CD4-positive, alpha-beta T cell (primary cell): ENCODE measurements at places on chromosomes 1 and 21. TPM values are rescaled to one million over a fixed set of nuclear protein-coding genes. Genes with fewer than 3 reads are reported as not detected.

GRCh38 chr1:240800291-240800690 lies 188.3 kb upstream of the GREM2 start:
- no peaks in the 10 kb centered on the region for H3K36me3 ChIP-seq
- H3K4me1 ChIP-seq: no peaks in the 10 kb centered on the region
- no peak for DNase-seq
- H3K27ac ChIP-seq: no peak overlapping the region

GRCh38 chr1:83067954-83068353 lies 931.0 kb downstream of the TTLL7 start:
- no peak overlapping the region for H3K27ac ChIP-seq
- no peaks in the 10 kb centered on the region for H3K27me3 ChIP-seq
- H3K4me3 ChIP-seq: no peak overlapping the region
- no peaks in the 10 kb centered on the region for H3K4me1 ChIP-seq

GRCh38 chr1:7454052-7454815 lies 316.9 kb upstream of the VAMP3 start:
- no peaks in the 10 kb centered on the region for H3K27me3 ChIP-seq
- H3K27ac ChIP-seq: no peak overlapping the region
- H3K4me3 ChIP-seq: no peak overlapping the region

DNA sequence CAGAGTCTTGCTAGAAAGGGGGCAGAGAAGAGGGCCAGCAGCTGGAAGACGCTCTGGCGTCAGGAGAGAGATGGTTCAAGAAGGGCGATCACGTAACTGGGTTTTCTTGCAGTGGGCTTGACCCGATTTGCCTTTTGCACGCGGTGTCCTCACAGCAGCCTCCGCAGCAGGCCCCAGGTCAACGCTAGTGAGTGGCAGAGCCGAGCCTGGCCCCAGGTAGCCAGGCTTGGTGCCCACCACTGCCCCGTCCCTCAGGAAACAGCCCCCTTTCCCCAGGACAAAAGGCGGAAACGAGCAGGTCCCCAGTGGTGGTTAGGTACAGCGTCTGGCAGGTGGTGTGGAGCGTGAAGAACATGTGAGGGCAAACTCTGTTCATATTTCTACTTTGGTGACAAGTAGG lies 8.6 kb upstream of the UTS2 start:
- H3K36me3 ChIP-seq: no peaks in the 10 kb centered on the region
- no peak overlapping the region for H3K4me3 ChIP-seq

DNA sequence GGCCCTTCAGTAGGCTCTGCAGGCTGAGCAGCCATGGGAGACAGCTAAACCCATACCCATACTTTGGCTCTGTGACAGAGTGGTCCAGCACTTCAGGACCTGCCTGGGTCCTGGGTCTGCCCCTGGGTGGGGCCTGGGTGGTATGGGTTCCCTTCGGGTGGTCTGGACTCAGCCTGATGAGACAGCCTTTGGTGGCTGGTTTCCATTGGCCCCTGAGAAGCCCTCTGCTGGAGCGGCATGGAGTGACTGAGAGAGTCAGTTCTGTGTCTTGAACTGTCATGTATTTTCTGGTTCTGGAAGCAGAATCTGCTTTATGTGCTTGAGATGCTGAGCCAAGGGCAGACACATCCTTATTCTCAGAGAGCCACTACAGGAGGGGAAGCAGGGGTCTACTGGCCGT lies 31.3 kb upstream of the KCNA2 start:
- peaks cover 96% of the 10 kb centered on the region for H3K4me1 ChIP-seq
- no peaks in the 10 kb centered on the region for H3K36me3 ChIP-seq
- peak overlapping the region; percentile 52 for H3K27ac ChIP-seq
- H3K4me3 ChIP-seq: no peak overlapping the region

- H3K4me1 ChIP-seq: peaks cover 44% of the 10 kb centered on the region
- peak overlapping the region; percentile 44 for H3K4me3 ChIP-seq
- DNase-seq: peak; percentile 19
- no peaks in the 10 kb centered on the region for H3K36me3 ChIP-seq
- no peak overlapping the region for H3K27ac ChIP-seq
- H3K27me3 ChIP-seq: peaks cover 98% of the 10 kb centered on the region
Observed at GRCh38 chr1:213987422-213987926, 299 bp upstream of the PROX1 start.

DNA sequence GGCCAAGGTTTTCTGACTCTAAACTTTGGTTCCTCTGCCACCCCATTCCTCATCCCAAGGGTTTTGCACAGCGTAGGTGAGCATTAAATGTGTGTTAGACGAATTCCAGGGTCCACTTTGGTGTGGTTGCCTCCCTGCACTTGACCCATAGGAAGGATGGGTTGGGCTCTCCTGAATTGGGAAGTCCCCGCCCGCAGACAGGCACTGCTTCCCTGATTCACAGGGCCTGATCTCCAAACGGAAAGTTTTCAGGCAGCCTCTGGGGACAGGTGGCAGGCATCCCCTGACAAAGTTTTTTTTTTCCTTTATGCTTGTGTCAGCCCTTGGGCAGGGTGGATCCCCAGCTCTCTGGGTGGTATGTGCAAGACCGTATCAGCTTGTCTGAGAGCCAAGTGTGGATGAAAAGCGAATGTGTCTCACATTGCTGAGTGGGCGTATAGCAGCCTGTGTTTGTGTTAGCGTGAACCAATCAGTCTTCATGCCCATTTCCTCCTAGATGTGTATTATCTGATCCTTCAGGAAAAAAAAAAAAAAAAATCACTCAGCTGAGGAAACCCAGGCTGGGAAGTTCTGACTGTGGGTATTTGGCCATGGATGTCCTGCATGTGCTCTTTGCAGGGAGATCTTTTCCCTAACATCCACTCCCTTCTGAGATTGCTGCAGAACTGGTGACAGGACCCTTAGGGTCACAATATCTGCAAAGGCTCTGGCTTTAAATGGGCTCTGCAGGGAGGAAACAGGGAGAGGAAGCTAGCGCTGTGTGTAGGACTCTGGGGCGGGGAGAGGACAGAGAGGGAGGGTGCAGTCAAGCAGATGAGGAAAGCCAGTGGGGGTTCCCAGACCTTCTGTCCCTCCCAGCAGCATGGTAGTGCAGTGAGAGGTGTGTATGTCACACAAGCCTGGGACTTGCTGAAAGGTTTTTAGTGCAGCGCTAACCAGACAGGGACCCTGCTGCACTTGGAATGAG lies 42.2 kb upstream of the TRABD2B start:
- no peaks in the 10 kb centered on the region for H3K4me1 ChIP-seq
- no peak for DNase-seq
- no peaks in the 10 kb centered on the region for H3K36me3 ChIP-seq
- no peak overlapping the region for H3K4me3 ChIP-seq
- no peaks in the 10 kb centered on the region for H3K27me3 ChIP-seq
- no peak overlapping the region for H3K27ac ChIP-seq

DNA sequence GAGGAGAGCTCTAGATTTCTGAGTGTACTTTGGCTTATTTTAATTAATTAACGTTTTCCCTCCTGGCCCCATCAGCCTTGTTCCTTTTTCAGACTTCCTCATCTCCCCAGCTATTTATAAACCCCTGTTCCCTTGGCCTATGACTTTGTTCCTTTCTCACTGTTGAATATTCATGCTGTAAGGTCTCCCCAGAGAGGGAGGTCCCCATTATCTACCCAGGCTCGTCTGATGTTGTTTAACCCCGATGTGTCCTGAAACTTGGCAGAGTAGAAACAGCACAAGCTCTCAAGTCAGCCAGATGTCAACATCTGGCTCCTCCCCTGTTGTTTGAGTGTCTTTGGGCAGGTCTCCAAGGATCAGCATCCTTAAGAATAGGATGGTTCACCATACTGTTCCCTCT lies 153.6 kb downstream of the HIVEP3 start:
- DNase-seq: no peak
- no peaks in the 10 kb centered on the region for H3K36me3 ChIP-seq
- H3K4me3 ChIP-seq: no peak overlapping the region
- peaks cover 3% of the 10 kb centered on the region for H3K4me1 ChIP-seq
- no peaks in the 10 kb centered on the region for H3K27me3 ChIP-seq

DNA sequence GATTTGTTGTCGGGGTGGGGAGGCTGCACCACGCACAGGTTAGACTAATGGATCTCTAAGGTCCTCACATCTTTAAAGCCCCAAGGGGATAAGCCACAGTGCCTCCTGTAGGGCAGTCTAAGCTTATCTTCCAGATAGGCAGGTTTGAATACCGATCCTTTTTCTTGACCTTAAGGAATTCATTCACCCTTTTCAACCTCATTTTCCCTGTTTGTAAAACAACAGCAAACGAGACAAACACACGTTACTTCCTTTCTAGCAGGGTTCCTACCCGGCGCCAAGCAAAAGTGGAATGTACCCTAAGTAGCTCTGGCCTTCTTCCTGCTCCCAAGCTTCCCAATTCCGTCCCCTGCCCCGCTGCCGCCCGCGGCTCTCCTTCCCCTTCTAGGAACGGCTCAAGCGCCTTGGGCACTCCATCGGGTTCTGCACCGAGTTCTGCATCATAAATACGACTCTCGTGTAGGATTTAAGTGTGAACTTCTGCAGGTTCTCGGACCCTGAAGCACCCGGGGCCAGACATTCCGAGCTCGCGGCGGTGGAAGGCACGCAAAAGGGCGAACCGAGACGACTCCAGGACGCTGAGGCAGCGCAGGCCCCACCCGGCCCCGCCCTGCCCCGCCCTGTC lies 548 bp upstream of the CDC20 start:
- peaks cover 16% of the 10 kb centered on the region for H3K36me3 ChIP-seq
- H3K4me3 ChIP-seq: peak overlapping the region; percentile 76
- H3K4me1 ChIP-seq: peaks cover 15% of the 10 kb centered on the region
- H3K27ac ChIP-seq: peak overlapping the region; percentile 37

DNA sequence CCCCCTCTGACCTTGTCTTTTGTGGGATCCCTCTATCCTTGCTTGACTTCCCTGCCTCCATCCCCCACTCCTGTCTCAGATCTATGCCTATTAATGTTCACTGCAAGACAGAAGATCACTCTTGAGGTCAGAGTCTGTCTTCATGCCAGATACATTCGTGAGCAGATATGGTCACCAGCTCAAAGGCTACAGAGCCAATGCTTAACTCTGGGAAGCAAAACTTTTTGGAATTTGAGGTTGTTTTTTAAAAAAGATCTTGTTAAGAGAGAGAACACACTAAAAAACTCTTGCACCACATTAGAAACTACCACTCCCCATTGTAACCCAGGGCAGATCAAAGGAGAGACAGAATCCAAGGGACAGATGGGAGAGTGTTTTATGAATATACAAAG lies 17.1 kb upstream of the A3GALT2 start:
- no peaks in the 10 kb centered on the region for H3K27me3 ChIP-seq
- H3K4me3 ChIP-seq: no peak overlapping the region
- peaks cover 21% of the 10 kb centered on the region for H3K36me3 ChIP-seq
- H3K27ac ChIP-seq: no peak overlapping the region

DNA sequence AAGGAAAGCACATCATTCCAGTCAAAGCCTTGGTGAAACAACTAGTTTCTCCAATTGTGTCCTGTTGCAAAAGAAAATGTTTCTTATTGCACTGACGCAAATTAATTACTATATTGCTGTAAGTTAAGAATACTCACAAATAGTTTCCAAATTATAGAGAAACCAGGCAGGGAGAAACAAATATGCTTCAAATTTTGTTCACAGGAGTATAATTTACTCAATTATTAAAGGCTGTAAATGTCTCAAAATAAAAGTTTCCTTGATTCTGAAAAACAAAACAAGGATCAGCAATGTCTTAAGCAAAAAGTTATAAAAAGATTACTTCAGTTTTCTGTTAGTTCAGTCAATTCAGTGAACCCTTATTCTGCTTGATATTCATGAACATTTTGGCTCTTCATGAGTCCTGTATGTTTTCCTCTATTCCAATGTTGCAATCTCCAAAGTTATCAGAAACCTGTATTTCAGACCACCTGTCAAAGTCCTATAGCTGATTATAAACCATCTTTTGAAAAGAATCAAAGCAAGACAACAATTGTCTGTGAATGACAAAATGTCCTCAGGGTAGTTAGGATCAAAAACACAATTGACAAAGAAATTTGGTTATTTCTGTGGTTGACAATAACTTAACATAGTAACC lies 11.7 kb upstream of the SYPL2 start:
- H3K27me3 ChIP-seq: peaks cover 6% of the 10 kb centered on the region
- H3K4me3 ChIP-seq: no peak overlapping the region
- DNase-seq: no peak
- no peaks in the 10 kb centered on the region for H3K4me1 ChIP-seq
- H3K27ac ChIP-seq: no peak overlapping the region

- H3K36me3 ChIP-seq: no peaks in the 10 kb centered on the region
- no peak overlapping the region for H3K4me3 ChIP-seq
- no peak overlapping the region for H3K27ac ChIP-seq
Observed at GRCh38 chr1:5620997-5621396, 371.2 kb downstream of the NPHP4 start.

GRCh38 chr21:35782667-35783066 lies 277.7 kb downstream of the SETD4 start:
- no peaks in the 10 kb centered on the region for H3K36me3 ChIP-seq
- H3K27ac ChIP-seq: no peak overlapping the region
- DNase-seq: no peak
- H3K27me3 ChIP-seq: peaks cover 2% of the 10 kb centered on the region
- H3K4me1 ChIP-seq: no peaks in the 10 kb centered on the region

DNA sequence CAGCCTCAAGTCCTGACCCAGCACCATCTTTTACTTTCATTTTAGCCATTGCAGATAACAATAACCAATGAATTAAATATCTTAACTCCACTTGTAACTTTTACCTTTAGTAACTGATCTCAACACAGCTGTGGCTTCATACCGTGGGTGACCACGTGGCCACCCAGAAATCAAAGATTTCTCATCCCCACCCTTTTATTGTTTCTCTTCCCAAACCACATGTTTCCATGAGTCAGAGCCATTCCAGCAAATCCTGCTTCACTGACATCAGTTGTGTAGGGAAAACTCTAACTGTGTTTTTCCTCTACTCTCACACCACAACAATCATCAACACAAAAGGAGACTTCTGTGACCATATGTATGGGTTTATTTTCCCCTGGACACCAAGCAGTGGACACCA lies 25.1 kb upstream of the BRDT start:
- H3K27me3 ChIP-seq: no peaks in the 10 kb centered on the region
- no peaks in the 10 kb centered on the region for H3K4me1 ChIP-seq
- no peaks in the 10 kb centered on the region for H3K36me3 ChIP-seq
- H3K27ac ChIP-seq: no peak overlapping the region

GRCh38 chr21:42079008-42079938 lies 8.2 kb downstream of the UMODL1 start:
- no peaks in the 10 kb centered on the region for H3K27me3 ChIP-seq
- H3K4me3 ChIP-seq: no peak overlapping the region
- DNase-seq: no peak
- no peaks in the 10 kb centered on the region for H3K4me1 ChIP-seq

GRCh38 chr1:1250786-1251284 lies 4.3 kb upstream of the C1QTNF12 start:
- peaks cover 11% of the 10 kb centered on the region for H3K27me3 ChIP-seq
- H3K36me3 ChIP-seq: peaks cover 27% of the 10 kb centered on the region
- peak overlapping the region; percentile 22 for H3K4me3 ChIP-seq
- H3K27ac ChIP-seq: peak overlapping the region; percentile 59
- H3K4me1 ChIP-seq: peaks cover 24% of the 10 kb centered on the region

FCAMR gene
- not detected for total RNA-seq

OR13G1 gene
- not detected for total RNA-seq

C1orf74 gene
- total RNA-seq: 0.67 TPM

TNFRSF18 gene
- 14.8 TPM for total RNA-seq

APOBEC4 gene
- not detected for total RNA-seq
